ENCODE measurements at places on chromosomes 1 and 21. TPM values are rescaled to one million over a fixed set of nuclear protein-coding genes. Genes with fewer than 3 reads are reported as not detected.

- H3K27me3 ChIP-seq, result no peaks in the 10 kb centered on the region
- no peak overlapping the region for H3K27ac ChIP-seq
- H3K4me3 ChIP-seq, result no peak overlapping the region
- no peak for DNase-seq
- H3K36me3 ChIP-seq, result no peaks in the 10 kb centered on the region
- H3K4me1 ChIP-seq, result no peaks in the 10 kb centered on the region
Observed at GRCh38 chr1:193533853-193534252, 347.4 kb upstream of the B3GALT2 start.

DNA sequence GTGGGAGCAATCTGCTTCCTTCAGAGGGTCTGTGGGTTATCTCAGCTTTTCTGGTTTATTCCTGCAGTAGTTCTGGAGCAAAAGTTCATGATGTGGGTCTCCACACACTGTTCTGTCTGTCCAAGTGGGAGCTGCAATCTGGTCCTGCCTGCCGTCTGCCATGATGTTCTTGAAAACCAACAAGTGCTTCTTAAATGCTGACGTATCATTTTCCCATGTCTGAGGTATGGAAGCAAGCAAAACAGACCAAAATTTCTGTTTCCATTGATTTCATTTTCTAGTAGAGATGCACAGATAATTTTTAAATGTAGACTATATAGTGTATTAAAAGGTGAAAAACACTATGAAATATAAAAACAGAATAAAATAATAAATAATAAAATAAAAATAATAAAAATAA is 65.2 kb downstream of the SERINC2 start:
- no peak for DNase-seq
- H3K27me3 ChIP-seq, result no peaks in the 10 kb centered on the region
- peaks cover 43% of the 10 kb centered on the region for H3K4me1 ChIP-seq
- peaks cover 7% of the 10 kb centered on the region for H3K36me3 ChIP-seq
- no peak overlapping the region for H3K27ac ChIP-seq

DNA sequence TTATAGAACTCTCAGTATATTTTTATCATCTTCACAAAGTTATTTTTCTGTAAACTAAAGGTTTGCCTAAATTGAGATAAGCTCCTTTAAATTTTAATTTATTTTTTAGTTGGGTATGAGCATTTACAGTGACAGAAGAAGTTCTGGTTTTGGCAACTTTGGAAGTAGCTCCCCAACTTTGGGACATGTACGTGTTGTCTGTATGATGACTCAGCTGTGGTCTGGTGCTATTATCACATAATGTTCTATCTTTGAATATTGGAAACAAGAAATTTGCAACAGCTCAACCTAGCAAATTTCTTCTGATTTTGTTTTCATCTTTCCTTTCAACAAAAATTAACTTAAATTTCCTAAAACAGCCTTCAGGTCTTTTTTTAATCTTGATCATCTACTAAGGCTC is 46.6 kb upstream of the C1orf105 start:
- no peaks in the 10 kb centered on the region for H3K36me3 ChIP-seq
- no peak overlapping the region for H3K4me3 ChIP-seq
- no peak for DNase-seq
- no peaks in the 10 kb centered on the region for H3K27me3 ChIP-seq
- H3K27ac ChIP-seq, result no peak overlapping the region
- no peaks in the 10 kb centered on the region for H3K4me1 ChIP-seq

DNA sequence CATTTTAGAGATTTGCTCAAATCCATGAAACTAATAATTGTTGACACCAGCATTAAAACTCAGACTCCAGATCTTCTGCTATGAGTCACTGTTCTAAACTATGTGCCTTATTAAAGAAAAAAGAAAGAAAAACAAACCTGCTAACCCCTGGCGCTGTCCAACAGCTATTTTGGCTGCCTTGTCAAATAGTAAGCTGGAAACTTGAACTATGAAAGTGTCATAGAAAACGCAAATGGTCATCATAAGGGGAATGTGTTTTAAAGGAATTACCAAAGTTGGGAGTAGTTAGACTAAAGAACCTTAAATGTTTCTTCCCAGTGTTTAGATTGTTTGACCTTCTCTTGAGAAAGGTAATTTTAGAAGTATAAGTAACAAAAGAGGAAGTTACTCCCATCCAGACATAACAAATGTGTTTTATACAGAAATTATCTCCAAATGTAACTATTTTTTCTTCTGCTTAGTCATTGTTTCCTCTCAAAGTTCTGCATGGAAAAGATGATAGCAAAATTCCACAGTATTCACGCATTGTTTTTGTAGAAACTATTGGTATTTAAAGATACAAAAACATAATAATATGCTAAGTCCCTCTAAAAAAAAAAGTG is 272.4 kb downstream of the TPR start:
- H3K4me1 ChIP-seq, result peaks cover 20% of the 10 kb centered on the region
- H3K27me3 ChIP-seq, result no peaks in the 10 kb centered on the region
- no peak for DNase-seq
- H3K36me3 ChIP-seq, result no peaks in the 10 kb centered on the region
- H3K4me3 ChIP-seq, result no peak overlapping the region
- no peak overlapping the region for H3K27ac ChIP-seq

DNA sequence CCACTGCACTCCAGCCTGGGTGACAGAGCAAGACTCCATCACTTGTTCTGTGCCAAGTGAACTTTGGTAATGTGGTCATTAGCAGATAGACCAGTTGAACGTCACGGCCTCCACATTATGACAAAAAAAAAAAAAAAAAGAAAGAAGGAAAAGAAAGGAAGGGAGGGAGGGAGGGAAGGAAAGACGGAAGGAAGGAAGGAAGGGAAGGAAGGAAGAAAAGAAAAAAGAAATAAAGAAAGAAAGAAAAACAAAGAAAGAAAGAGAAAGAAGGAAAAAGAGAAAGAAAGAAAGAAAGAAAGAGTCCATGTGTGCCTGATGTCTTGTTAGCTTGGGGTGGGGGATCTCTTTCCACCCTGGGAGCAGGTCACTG is 45.3 kb downstream of the SIM2 start:
- no peaks in the 10 kb centered on the region for H3K27me3 ChIP-seq
- no peaks in the 10 kb centered on the region for H3K4me1 ChIP-seq
- H3K4me3 ChIP-seq, result no peak overlapping the region
- H3K27ac ChIP-seq, result no peak overlapping the region
- DNase-seq, result no peak
- H3K36me3 ChIP-seq, result peaks cover 22% of the 10 kb centered on the region

DNA sequence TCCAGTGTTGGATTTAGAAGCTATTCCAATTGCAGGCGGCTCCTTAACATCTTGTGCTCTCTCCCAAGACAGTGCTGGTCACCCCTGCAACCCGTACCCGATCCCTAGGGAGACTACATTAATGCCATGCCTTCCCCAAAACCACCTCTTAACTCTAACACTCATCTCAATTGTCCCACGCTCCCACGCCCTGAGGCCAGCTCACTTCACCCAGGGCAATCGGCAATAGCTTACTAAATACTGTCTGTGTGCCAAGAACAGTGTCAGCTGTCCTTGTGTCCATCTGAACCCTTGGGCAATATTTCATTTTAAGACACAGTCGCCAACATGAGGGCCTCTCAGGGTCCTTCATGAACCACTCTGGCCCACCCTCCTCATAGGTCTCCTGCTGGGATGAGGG is 13.9 kb downstream of the C1orf198 start:
- no peak overlapping the region for H3K4me3 ChIP-seq
- no peak for DNase-seq
- peaks cover 45% of the 10 kb centered on the region for H3K36me3 ChIP-seq
- H3K27me3 ChIP-seq, result no peaks in the 10 kb centered on the region
- H3K4me1 ChIP-seq, result peaks cover 67% of the 10 kb centered on the region

GPR37L1 gene
- total RNA-seq, result 0.12 TPM

TSTD1 gene
- total RNA-seq, result 74.1 TPM

SLC41A1 gene
- total RNA-seq, result 27.8 TPM

C4BPA gene
- total RNA-seq, result 1.0 TPM

KRTAP7-1 gene
- total RNA-seq, result not detected

KIF21B gene
- 5.9 TPM for total RNA-seq

RIT1 gene
- 34.7 TPM for total RNA-seq
